HT1080 (cell line): ENCODE measurements at places on chromosomes 3 and 15.

GRCh38 chr3:46987743-46988401 is 8.4 kb downstream of the NBEAL2 start:
- peak; percentile 86 for DNase-seq

DNA sequence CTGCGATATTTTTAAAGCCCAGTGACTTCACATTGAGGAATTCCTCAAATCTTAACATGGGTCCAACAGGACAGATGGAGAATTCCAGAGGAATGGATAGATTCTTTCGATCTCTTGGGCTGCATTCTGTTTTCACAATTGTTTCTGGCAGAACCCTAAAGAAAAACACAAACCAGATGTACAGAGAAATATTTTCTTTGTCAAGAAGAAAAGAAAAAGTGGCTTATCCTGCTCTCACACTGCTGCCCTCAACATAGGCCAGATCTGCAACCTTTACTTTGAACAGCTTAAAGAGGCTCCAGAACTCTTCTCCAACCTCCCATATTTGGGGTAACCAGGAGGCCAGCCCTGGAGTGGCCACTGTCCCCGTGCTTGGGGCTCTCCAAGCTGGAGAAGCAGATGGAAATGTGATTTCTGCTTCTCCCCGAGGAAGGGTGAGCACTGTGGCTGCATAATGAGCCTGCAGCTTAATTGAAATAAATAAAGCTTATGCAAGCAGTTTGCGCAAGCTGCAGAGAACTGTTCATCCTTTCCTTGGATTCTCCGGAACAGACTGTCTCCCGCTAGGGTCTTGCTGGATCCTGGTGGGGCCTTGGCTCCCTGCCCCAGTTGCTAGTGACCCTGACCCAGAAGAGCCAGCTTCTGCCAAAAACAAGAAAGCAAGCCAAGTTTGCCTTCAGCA is 453.2 kb upstream of the PROK2 start:
- DNase-seq = no peak

GRCh38 chr3:166902374-166902773 is 477.7 kb downstream of the ZBBX start:
- DNase-seq = no peak

DNA sequence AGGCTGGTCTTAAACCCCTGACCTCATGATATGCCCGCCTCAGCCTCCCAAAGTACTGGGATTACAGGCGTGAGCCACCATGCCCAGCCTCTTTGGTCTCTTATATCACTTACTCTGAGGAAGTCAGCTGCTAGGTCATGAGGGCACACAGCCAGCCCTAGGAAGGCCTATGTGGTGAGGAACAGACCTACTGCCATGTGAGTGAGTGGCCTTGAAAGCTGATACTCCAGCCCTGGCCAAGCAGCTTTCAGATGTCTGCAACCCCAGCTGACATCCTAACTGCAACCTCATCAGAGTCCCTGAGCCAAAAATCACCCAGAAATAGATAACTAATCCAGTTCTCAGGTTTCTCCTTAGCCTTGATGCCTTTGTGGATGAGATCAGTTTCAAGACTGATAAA is 224.3 kb downstream of the EDEM1 start:
- peak; percentile 8 for DNase-seq

- DNase-seq = no peak
Measured at GRCh38 chr3:65376426-65376825, 662.3 kb downstream of the MAGI1 start.

GRCh38 chr3:93867425-93867824 is 106.3 kb downstream of the PROS1 start:
- no peak for DNase-seq

DNA sequence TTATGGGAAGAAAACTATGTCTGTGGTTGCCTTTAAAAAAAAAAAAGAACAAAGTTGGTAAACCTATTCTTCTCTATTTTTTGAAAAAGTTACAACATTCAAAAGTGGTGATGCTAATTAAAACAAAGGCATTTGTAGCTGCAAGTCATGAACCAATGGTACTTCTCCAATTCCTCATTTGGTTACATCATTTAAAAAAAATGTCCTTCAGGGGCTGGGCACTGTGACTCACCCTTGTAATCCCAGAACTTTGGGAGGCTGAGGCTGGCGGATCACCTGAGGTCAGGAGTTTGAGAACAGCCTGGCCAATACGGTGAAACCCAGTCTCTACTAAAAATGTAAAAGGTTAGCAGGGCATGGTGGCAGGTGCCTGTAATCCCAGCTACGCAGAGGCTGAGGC is 574.6 kb downstream of the VGLL3 start:
- peak; percentile 68 for DNase-seq

GRCh38 chr3:139448104-139448503 is 28.2 kb downstream of the RBP2 start:
- peak; percentile 72 for DNase-seq

GRCh38 chr15:29638781-29639180 is 183.5 kb downstream of the TJP1 start:
- DNase-seq = peak; percentile 63

DNA sequence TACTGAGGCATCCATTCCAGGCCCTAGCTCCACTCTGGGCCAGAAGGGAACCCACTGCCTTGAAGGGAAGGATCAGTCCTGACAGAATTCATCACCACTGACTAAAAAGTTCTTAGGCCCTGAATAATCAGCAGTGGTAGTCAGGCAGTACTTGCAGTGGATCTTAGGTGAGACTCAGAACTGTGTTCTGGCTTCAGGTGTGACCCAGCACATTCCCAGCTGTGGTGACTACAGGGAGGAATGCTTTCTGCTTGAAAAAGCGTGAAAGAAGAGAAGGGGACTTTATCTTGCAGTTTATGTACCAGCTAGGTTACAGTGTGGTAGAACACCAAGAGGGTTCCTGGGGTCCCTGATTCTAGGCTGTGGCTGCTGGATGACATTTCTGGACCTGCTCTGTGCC is 24.9 kb upstream of the AADACL2 start:
- no peak for DNase-seq

DNA sequence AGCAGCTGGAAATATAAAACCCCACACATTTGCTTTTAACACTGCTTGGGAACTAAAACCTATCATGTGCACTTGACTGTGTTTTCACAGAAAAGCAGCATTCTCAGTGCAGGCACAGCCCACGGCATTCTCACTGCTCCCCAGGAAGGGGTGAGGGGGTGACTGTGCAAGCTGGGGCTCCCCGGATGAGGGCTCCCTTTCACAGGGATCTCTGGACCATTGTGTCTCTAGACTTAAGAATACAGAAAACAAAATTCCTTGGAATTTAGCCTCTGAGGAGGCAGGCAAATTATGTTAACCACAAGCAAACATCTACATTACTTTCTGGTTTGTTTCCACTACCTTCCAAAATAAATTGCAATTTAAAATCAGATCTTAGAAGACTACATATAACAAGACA is 100.3 kb downstream of the FSIP1 start:
- DNase-seq = no peak
